ENCODE measurements at places on chromosomes 1 and 21.
A peak's percentile ranks its signal among the peaks of the same experiment; 100 is the strongest.

- DNase-seq: no peak
Observed at GRCh38 chr1:9363061-9363471, 70.4 kb downstream of the SPSB1 start.

DNA sequence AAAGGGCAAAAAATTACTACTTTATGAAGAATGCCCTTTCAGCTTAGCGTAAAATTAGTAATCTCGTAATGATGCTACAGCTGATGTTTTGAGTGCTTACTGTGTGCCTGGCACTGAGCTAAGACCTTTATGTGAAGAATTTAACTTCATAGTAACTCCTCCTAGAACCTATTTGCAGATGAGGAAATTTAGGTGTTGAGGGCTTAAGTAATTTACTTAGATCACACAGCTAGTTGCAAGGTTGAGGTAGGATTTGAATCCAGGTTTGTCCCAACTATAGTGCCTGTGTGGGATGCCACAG is 1.4 kb downstream of the ZMYM4 start:
- no peak for DNase-seq

GRCh38 chr1:239722035-239722434 is 335.7 kb downstream of the CHRM3 start:
- no peak for DNase-seq

GRCh38 chr1:60078182-60078581 is 4.6 kb upstream of the C1orf87 start:
- no peak for DNase-seq

GRCh38 chr1:53465023-53465957 is 6.1 kb downstream of the DMRTB1 start:
- no peak for DNase-seq

GRCh38 chr1:43610339-43610738 is 39.6 kb upstream of the KDM4A start:
- DNase-seq: no peak

GRCh38 chr1:16474166-16474800 is 33.8 kb downstream of the NECAP2 start:
- DNase-seq: no peak

DNA sequence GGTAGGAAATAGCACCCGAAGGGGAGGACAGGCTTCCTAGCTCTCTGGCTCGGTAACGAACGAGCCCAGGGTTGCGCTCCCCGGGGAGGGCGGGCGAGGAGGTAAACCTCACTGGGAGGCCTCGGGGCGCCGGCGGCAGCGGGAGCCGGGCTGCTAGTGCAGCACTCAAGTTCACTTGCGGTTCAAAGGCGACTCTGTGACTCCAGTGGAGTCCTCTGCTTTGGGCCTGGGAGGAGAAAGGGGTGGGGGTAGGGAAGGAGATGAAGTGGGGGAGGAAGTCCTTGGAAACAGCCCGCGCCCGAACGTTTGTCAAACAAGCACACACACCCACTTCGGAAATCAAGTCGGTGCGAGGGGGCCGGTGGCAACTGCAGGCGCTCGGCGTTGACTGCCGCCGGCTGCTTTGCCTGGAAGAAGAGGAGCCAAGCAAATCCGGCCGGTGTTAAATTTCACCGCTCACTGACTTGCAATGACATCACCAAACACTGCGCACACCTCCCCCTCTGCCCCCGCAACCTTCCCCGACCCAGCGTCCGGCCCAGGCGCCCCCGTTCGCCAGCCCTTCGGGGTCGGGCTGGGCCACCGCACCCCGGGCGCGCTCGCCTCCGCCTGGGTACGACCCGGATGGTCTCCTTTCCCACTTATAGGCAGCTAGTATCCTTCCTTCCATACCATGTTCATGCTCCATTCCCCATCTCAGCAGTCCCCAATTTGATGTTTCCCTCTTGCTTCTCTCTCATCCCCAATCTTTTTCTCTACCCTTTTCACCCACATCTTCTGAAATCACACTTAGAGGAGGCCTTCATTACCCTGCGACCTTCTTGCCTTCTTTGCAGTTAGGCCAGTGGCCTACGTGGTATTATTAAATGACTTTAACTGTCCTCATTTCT is at the start of gene COL24A1:
COL24A1 (minus strand) TSS at position 207 of the 890 bp plus-strand sequence. CDS start 376 bp downstream, outside the sequence.
- DNase-seq: no peak

DNA sequence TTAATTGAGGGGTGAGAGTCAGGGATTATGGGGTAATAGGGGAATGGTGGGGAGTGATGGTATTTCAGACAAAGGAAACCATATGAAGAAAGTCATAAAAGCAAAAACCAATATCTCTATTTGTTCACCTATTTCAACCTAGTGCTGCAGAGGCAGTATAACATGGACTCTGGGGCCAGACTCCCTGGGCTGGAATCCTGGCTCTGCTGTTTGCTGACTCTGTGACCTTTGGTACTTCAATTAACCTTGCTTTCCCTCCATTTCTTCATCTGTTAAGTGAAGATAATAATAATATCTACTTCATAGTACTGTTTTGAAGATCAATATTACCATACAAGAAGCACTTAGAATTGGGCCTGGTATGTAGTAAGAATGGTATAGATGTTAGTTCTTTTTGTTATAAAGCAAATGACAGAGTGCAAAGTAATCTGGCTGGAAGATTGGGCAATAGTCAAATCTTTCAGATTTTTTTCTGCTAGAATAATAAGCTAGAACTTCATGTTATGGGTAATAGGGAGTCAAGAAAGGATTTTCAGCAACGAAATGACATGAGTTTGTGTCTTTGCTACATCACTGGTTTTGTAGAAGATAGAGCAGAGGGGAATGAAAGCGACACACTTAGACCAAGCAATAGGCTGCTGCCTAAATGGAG is 9.0 kb downstream of the EPHX4 start:
- no peak for DNase-seq

GRCh38 chr1:148372731-148373130 is 110.4 kb downstream of the PPIAL4G start:
- DNase-seq: peak; percentile 35

DNA sequence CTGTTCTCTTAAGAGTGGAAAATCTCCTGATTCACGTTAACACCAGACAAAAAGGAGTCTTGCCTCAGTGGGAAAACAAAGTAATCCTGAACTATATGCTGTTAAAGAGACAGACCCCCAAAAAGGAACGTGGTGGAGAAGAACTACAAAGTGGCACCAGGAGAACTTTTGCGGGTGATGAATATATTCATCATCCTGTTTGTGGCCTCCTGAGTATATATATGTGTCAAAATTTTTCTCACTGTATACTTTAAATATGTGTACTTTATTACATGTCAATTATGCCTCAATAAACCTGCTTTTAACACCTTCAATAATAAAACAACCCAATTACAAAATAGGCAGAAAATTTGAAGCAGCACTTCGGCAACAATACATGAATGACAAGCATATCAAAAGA is 31.1 kb downstream of the ZNF644 start:
- no peak for DNase-seq

DNA sequence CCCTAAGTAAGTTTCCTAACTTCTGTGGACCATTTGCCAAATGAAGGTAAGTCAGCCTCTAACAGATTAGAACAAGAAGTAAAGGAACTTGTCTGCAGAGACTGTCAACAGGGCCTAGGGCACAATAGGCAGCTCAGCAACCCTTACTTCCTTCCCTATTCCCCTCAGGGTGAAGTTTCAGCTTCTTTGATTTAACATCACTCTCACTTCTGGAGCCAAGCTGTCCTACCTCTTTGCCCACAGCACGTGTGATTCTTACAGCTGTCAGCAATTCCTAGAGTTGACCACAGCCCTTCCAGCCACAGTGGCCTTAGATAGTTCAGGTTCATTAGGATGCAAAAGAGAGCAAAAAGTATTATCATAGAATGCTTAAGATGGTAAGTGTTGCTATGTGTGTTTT is 7.6 kb upstream of the EIF4G3 start:
- no peak for DNase-seq

DNA sequence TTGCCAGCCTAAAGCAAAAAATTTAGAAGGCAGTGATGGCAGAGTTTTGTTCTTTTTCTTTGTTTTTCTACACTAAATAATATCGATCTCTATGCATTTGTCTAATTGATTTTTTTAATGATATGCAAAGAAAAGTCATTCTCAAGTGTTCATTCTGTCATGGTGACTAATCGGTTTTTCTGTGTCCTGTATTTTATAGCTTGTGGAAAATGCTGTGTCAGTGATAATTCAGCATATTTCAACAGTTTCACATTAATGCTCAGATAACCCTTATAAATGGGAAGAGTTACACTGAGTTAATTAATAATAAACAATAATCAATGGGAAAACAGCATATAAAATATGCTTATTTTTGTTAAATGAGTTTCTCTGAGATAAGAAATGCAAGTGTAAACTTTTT is 824.9 kb downstream of the AMY1C start:
- DNase-seq: no peak

- DNase-seq: no peak
Observed at GRCh38 chr21:34201001-34201400, 127.6 kb downstream of the MRPS6 start.

DNA sequence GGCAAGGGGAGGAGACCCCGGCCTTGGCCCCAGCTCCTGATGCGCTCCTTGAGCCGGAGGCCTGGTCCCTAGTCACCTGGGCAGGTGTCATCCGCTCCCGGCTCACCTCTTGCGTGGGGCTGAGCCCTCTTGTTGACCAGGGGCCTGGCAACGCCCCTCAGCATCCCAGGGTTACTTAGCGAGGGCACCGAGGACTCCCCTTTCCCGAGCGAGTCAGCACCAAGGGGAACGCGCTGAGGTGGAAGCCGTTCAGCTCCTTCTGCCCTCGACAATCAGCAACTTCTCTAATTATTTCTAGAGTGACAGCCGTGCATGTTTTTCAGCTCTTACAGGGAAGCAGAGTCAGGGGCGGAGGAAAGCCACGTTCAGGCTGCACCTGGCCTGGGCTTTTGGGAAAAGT is 522 bp downstream of the SLC45A1 start:
- DNase-seq: no peak

DNA sequence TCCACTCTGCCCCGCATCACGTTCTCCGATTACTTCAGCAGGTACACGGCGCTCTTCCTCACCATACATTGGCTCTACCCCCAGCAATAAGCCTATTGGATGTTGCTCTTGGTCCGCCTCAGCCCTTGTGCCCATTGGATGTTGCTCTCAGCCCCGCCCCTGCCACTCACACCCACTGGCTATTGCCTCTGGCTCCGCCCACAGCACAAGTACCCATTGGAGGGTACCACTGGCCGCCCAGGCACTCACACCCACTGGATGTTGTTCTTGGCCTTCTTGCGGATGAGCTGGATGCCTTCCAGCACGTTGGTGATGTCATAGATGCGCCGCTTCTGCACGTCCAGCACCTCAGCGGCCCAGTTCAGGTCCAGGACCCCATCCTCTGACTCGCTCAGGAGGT is 9.4 kb downstream of the E2F2 start:
- no peak for DNase-seq

DNA sequence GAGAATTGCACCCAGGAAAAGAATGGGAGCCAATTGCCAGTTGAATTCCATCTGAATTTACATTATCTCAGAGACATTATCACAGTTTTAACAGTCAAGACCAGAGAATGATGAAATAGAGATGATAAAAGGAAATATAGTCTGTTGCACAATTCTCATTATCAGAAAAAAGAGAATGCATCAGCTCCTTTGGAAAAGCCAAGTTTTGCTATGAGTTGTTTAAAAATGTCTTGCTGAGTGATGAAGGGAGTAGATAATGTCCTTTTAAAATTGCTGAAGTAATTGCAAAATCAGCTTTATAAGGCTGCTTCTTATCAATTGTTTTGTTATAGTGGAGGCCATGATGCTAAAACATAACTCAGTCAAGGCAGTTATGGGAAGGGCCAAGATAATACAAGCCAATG is 37.9 kb upstream of the EEIG2 start:
- no peak for DNase-seq

DNA sequence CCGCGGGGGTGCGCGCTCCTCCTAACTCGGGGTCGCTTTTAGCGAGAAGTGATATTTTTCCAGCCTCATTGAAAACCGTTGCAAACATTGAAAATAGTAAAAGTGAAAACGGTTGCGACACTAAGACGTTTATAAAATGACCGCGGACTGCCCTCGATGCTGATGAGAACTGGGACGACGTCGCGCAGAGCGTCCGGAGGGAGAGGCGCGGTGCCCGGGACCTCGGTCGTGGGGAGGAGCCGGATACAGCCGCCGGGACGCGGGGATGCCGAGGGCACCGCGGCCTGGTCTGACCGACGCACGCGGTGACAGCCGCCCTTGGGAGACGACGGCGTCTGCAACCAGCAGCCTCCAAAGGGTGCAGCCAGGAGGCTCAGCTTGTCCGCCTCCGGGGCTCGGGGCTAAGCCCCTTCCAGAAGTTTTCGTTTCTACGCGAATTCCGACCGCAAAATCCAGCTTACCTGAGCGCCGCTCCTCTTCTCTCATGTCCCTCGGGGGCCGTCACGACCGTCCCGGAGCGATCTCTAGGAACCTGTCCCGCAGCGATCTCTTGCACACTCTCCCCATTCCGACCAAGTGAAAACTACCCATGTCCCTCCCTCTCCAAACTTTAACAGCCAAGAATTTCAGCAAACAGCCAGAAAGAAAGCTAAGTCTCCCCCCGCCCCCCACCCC is 144.4 kb upstream of the ETS2 start:
- no peak for DNase-seq

DNA sequence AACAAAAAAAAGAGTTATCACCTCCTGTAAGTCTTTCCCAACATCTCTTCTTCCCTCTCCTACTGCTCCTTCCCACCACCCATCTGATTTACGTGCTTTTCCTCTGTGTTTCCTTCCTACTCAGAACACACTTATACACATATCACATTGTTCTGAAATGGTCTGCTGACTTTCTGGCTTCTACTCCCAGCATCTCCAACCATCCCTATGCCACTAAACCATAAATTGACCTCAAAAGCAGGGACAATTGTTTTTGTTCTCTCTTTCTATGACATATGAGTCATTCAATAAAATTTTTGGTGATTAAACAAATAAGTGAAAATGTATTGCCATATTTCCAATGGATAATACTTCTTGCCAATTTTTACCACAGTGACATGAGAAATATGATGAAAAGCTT is 8.2 kb downstream of the GOLPH3L start:
- DNase-seq: no peak

GRCh38 chr1:28898405-28898881 is 15.9 kb upstream of the EPB41 start:
- no peak for DNase-seq

GRCh38 chr1:51288578-51288977 is 41.8 kb downstream of the TTC39A start:
- no peak for DNase-seq

- no peak for DNase-seq
Observed at GRCh38 chr1:189697113-189697512, 780.6 kb downstream of the BRINP3 start.
